D341Med (cell line): ENCODE measurements at places on chromosomes 13 and 19.

DNA sequence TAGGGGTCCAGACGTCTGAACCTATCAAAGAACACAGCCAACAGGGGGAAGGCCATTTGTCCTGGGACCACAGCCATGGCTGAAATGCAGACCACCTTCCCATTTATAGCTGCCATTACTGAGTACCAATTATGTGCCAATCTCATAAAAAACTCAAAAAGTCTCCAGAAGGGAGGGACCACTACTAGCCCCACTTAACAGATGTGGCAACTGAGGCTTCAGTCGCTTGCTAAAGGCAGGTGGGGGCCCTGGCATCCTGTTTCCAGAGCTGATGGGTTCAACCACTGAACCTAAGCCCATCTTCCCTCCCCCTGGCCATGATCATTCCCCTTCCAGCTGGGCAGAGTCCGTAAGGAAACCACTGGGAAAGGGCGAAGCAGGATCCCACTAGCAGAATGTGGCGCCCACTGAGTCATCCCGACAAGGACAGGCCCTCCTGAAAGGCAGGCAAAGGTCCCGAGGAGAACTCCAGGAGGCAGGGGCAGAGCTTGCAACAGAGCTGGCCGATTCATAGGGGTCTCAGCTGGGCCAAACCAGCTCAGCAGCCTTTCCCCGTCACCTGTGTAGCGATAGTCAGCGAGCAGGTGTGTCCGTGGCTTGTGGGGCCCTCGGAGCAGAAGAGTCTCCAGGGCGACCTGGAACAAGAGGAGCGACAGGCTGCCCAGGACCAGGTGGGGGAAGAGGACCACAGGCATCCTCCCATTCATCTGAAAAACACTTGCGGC is 14.3 kb upstream of the NAPA start:
- no peak for DNase-seq

DNA sequence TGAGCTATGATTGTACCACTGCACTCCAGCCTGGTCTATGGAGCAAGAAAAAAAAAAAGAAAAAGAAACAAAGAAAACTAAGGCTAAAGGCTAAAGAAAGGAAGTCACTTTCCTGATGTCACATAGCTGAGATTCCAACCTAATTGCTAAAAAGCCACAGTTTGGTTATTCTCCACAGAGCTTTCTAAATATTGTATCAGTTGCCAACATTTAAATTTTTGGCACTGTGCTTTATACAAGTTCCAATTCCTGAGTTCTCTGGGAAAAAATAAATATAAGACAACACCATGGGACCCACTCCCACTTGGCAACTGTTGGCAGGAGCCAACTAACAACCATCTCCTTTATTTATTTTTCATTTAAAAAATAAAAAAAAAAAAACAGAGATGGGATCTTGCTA is 11.2 kb upstream of the LYPD3 start:
- DNase-seq, result no peak

GRCh38 chr19:35034005-35034502 is 3.8 kb downstream of the SCN1B start:
- no peak for DNase-seq

DNA sequence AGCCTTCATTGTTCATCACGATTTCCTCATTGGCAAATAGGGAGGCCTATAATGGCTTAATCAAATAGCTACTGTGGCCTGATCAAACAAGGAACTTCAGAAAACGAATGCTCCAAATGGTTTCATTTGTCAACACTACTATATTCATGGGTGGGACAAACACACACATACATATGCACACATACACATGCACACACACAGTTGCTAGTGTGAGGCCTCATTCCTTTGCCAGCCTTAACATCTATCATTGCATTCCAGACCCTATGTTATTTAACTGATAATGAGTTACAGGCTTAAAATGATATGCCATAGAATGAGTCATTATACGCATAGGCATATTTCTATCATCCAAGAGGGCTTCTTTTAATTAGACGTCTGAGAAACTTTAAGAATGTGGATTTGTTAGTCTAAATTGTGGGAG is 140.2 kb downstream of the KLF5 start:
- DNase-seq, result no peak

GRCh38 chr13:112779856-112780604 is 90.2 kb downstream of the ATP11A start:
- DNase-seq, result no peak

DNA sequence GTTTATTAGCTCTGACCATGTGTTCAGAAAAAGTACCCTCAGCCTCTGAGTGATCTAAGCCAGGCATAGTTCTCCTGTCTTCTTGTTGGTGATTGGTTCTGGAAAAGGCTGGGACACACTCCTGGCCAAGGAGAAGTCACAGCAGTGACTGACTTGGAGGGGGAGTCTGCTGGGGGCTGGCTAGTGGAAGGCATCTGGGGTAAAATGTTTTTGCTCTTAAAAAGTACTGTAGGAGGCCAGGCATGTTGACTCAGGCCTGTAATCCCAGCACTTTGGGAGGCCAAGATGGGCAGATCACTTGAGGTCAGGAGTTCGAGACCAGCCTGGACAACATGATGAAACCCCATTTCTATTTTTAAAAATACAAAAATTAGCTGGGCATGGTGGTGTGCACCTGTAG is 21.7 kb downstream of the FAM187B start:
- no peak for DNase-seq

DNA sequence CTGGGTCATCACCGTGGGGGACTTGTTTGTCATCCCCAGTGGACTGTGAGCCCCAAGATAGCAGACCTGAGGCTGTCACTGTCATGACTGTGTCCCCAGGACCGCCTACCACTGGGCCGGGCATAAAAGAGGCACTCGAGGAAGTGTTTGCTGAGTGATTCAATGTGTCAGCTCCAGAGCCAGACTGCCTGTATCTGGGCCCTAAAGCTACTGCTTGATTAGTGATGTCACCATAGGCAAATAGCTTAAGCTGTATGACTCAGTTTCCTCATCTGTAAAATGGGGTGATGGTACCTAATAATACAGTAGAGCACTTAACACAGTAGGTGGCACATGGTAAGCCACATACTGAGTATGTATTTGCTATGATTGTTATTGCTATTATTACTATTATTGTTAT is 11.2 kb upstream of the CEACAM19 start:
- no peak for DNase-seq

GRCh38 chr13:85537601-85538000 is 261.6 kb downstream of the SLITRK6 start:
- DNase-seq, result no peak

GRCh38 chr13:52025475-52026245 is 1.2 kb downstream of the UTP14C start:
- DNase-seq, result no peak

- no peak for DNase-seq
Measured at GRCh38 chr19:56712611-56713276, 41.2 kb upstream of the ZNF835 start.

GRCh38 chr19:5947435-5947834 is 30.5 kb downstream of the RANBP3 start:
- DNase-seq, result no peak

DNA sequence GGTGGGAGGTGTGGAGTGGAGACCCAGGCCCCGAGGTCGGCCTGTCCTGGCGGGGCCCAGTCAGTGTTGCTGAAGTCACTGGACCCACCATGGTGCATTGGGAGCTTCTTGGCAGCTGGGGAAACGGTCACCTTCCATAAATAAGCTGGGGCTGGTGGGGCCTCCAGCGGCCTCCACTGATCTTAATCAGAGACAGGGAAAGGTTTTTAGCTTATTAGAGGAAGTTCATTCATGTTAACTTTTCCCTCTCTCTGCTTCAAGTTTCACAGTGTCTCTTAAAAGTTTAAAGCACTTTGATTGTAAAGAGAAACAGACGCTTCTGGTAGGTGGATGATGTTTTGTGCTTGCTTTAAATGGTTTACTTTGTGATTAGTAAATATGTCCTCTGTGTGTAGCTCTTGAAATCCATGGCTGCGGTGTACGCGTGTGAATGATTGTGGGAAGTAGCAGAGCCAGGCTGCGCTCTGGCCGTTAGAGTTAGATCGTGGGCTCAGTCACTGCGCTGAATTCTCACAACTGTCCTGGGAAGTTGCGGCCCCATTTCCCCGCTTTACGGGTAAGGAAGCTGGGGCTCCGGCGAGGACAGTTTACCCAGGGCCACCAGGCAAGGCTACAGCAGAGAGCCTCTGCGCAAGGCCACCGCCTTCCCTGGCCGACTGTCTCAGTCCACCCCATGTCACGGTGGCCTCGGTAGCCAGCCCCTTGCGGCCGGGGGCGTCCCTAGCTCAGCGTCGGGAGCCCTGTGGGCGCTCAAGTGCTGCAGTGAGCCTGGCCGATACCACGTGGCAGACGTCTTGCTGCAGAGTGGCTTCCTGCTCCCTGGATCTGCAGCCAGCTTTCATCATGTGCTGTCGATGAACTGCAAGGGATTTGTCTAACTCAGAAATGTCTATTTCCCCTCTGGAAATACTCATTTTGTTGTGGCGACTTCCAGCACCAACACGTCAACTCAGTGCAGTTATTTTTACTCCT is 16.5 kb upstream of the NDUFS7 start:
- no peak for DNase-seq

- no peak for DNase-seq
Measured at GRCh38 chr13:84640691-84641090, 758.4 kb upstream of the SLITRK1 start.

DNA sequence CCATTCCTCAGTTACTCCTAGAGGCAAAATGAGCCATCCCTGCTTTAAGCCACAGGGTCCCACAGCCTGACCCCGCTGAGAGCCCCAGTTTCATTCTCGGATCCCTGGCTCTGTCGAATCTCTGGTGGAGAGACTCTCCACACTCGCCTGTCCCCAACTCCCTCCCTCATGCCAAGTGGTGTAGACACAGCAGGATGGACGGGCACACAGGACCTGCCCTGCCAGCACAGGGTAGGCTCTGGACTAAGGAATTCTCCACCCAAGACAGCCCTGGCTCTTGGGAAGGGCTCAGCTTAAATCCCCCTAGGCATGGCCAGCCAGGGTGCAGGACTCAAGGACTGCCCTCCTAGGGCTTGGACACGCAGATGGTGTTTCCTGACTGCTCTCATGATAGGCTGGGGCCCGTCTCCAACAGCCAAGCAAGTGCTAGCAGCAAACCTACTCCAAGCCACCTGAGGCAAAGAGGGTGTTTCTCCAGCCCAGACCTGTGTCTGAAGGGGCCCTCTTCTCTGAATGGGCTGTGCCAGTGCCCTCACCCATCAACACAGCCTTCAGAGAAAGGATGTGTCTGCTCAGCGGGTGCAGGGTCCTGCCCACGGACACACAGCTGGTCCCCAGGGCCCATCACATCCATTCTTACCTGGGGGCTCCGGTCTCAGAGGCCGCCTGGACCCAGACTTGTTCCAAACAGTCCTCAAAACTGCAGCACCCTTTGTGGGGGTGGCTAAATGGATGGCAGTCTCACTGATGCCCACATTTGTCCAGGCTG is 65.3 kb downstream of the PEPD start:
- no peak for DNase-seq

GRCh38 chr13:20489185-20489820 is 36.4 kb downstream of the CRYL1 start:
- DNase-seq, result no peak

- DNase-seq, result no peak
Measured at GRCh38 chr13:71695662-71696061, 171.3 kb downstream of the DACH1 start.

DNA sequence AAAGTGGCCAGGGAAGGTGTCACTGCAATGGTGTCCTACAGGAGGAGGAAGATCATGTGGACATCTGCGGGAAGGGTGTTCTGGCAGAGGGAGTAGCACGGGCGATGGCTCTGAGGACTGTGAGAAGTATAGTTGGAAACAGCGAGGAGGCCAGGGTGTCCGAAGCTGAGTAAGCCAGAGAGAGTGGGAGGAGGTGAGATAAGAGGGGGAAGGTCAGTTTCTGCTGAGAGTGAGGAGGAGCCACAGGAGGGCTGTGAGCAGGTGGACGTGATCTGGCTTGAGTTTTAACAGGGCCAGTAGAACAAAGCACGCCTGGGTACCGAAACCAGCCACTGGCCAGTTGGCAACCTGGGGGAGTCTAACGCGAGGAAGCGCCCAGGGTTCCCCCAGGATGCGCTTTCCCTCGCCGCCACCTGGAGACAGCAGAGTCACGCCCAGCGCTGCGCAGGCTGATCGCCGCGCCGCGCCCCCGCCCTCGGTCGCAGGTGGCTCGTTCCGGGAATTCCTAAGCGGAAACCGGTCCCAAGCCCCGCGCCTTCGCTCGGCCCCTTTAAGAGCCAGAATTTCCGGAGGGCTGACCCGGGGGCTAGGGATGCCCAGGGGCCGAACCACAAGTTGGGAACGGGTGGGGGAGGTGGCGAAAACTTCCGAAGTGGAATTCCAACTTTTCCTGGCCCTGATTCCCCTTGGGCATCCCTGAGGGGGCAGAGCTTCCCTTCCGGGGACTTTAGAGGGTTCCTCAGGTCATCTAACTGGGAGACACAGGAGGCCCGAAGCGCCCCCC is 1.1 kb upstream of the LSR start:
- peak; percentile 62 for DNase-seq

- no peak for DNase-seq
Measured at GRCh38 chr13:74966814-74967424, 515.0 kb downstream of the TBC1D4 start.

DNA sequence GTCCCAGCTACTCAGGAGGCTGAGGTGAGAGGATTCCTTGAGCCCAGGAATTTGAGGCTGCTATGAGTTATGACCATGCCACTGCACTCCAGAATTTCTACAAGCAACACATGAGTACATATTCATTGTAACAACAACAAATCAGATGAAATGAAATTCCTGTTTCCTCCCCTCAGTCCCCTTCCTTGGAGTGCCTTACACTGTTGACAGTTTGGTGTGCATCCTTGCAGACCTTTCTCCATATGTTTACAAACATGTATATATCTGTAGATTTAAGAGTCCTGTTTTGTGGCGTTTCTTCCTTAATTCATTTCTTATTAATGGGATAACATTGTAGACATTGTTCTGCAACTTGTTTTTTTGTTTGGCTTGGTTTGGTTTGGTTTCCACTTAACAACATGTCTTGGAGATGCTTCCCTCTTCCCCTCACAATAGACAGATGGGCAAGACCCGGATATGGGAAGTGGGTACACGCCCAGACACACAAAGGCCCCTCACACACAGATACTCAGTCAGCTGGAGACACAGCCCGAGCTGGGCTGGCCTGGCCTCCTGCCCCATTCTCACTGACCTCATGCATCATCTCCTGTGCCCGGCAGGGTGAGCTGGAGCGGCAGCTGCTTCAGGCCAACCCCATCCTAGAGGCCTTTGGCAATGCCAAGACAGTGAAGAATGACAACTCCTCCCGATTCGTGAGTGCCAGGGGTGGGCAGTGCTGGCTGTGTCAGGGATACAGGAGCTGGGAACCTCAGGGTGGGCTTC is 21.7 kb downstream of the MYH14 start:
- no peak for DNase-seq

- no peak for DNase-seq
Measured at GRCh38 chr13:103812971-103813370, 746.8 kb upstream of the SLC10A2 start.

DNA sequence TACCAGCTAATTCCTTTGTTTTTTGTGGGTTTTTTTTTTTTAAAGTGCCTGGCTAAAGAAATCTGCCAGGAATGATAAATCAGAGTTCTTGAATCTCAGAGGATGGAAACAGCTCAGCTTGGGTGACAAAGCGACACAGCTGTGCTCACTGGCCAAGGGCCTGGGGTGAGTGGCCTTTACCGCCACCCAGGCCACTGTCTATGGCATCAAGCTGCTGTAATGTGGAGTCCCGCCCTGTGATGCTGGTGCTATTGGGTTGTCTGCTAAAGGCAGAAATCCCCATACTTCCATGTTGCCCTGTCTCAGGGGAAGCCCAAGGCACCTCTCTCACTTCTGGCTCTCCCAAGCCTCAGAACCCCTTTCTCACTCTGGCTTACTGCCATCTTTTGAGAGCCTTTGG is 82.6 kb upstream of the FARP1 start:
- DNase-seq, result peak; percentile 48

GRCh38 chr13:91144054-91144453 is 203.4 kb upstream of the MIR17HG start:
- DNase-seq, result no peak
